Endodermal cell (in vitro differentiated cells): ENCODE measurements at places on chromosomes 12 and 14.

GRCh38 chr12:92505254-92506231 is 197.2 kb upstream of the PLEKHG7 start:
- no peak overlapping the region for H3K4me3 ChIP-seq
- peak overlapping the region; percentile 76 for H3K27ac ChIP-seq
- peaks cover 6% of the 10 kb centered on the region for H3K4me1 ChIP-seq
- DNase-seq, result no peak

GRCh38 chr14:22428700-22429291 is 160.2 kb downstream of the DAD1 start:
- H3K27me3 ChIP-seq, result peaks cover 18% of the 10 kb centered on the region
- peak overlapping the region; percentile 88 for H3K27ac ChIP-seq
- H3K4me3 ChIP-seq, result no peak overlapping the region
- no peaks in the 10 kb centered on the region for H3K36me3 ChIP-seq
- no peaks in the 10 kb centered on the region for H3K4me1 ChIP-seq
- peak; percentile 14 for DNase-seq

GRCh38 chr14:24335461-24336171 is 745 bp upstream of the ADCY4 start:
- peak; percentile 60 for DNase-seq
- H3K4me1 ChIP-seq, result peaks cover 4% of the 10 kb centered on the region
- no peak overlapping the region for H3K27ac ChIP-seq
- peaks cover 100% of the 10 kb centered on the region for H3K27me3 ChIP-seq

DNA sequence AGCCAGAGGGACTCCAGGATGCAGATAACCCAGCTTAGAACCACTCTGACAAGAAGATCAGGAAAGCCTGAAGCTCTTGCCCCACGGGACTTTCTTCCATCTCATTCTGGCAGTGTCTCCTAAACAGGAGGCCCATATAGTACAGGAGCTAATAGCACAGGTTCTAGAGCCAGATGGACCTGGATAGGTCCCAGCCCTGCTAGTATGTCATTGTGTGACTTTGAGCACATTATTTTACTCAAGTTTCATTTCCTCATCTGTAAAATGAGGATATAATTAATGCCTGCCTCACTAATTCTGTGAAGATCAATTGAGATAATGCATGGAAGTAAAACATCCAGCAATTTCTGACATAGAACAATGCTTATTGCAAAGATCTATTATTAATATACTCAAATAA is 66.5 kb upstream of the GZMB start:
- no peak overlapping the region for H3K27ac ChIP-seq
- H3K4me1 ChIP-seq, result no peaks in the 10 kb centered on the region
- no peaks in the 10 kb centered on the region for H3K27me3 ChIP-seq
- H3K36me3 ChIP-seq, result no peaks in the 10 kb centered on the region
- H3K4me3 ChIP-seq, result no peak overlapping the region
- no peak for DNase-seq

DNA sequence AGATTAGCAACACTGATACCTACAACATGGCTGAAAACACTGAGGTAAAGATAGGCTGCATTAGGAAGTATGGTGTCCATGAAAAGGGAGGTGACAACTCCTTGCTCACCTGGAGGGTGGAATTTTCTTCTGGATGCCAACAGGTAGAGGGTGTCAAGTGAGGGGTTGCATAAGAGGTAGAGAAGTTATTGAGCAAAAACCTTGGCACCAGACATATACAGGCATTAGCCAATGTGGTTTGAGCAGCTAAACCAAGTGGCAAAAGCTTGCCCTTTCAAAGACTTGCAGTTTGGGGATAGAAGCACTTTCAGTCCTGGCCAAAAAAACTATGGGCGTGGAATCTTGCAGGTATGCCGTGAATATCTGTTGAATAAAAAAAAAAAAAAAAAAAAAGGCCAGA is 3.8 kb downstream of the RITA1 start:
- H3K4me1 ChIP-seq, result peaks cover 4% of the 10 kb centered on the region
- no peak overlapping the region for H3K27ac ChIP-seq
- no peaks in the 10 kb centered on the region for H3K27me3 ChIP-seq
- H3K36me3 ChIP-seq, result peaks cover 30% of the 10 kb centered on the region

DNA sequence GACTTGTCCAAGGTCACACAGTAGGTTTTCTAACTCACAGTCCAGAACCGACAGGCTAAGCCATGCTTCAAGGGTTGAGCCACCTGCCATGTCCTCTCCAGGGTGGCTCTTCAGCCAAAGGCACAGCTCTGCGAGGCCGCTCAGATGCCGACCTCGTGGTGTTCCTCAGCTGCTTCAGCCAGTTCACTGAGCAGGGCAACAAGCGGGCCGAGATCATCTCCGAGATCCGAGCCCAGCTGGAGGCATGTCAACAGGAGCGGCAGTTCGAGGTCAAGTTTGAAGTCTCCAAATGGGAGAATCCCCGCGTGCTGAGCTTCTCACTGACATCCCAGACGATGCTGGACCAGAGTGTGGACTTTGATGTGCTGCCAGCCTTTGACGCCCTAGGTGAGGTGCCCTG is 12.7 kb upstream of the OAS2 start:
- no peak overlapping the region for H3K27ac ChIP-seq
- DNase-seq, result peak; percentile 31
- H3K4me3 ChIP-seq, result no peak overlapping the region
- H3K4me1 ChIP-seq, result no peaks in the 10 kb centered on the region

DNA sequence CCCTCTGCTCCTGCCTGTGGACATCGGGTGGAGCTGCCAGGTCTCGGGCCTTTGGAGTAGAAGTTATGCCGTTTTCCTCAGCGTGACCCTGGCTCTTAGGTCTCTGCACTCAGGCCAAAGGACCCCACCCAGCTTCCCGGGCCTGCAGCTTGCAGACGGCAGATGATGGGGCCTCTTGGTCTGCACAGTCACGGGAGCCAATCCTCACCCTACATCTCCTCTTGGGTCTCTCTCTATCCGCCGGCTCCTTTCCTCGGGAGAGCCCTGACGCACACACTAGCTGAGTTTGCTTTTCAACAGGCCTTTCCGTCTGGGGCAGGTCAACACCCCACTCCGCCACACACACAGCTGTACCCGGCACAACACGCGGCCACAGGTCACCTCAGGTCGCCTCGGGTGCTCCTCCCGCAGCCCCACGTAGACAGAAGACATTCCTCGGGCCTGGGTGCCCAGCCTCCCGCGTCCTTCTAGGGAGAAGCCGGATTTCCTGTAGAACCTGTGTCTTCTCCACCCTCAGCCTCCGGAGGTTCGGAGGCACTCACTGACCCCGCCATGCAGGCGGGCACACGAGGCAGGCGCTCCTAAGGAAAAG is 9.9 kb downstream of the GALNT9 start:
- DNase-seq, result no peak
- H3K36me3 ChIP-seq, result no peaks in the 10 kb centered on the region
- no peaks in the 10 kb centered on the region for H3K27me3 ChIP-seq
- no peak overlapping the region for H3K27ac ChIP-seq

- no peaks in the 10 kb centered on the region for H3K27me3 ChIP-seq
- H3K4me1 ChIP-seq, result peaks cover 10% of the 10 kb centered on the region
- no peaks in the 10 kb centered on the region for H3K36me3 ChIP-seq
- no peak overlapping the region for H3K4me3 ChIP-seq
Measured at GRCh38 chr12:102478405-102479098, 1.8 kb downstream of the IGF1 start.

GRCh38 chr12:45615268-45615667 is 114.2 kb upstream of the ARID2 start:
- no peak for DNase-seq
- H3K4me1 ChIP-seq, result no peaks in the 10 kb centered on the region
- no peaks in the 10 kb centered on the region for H3K27me3 ChIP-seq
- H3K27ac ChIP-seq, result no peak overlapping the region
- H3K4me3 ChIP-seq, result no peak overlapping the region
- H3K36me3 ChIP-seq, result no peaks in the 10 kb centered on the region

DNA sequence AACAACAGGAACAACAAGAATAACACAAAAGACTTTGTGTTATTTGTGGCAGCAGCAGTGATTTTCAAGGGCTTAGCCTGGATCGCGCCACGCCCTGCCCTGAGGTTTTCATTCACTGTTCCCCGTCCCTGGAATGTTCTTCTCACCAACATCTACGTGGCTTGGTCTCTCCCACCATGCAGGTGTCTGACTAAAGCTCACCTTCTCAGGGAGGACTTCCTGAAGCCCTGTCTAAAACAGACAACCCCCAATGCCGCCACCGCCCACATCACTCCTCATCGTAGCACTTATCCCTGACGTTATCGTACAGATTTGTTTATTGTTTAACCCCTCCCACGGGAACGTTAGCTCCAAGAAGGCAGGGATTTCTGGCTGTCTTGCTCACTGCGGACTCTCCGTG is 40.4 kb downstream of the P2RX4 start:
- peaks cover 69% of the 10 kb centered on the region for H3K36me3 ChIP-seq
- no peaks in the 10 kb centered on the region for H3K4me1 ChIP-seq
- no peak overlapping the region for H3K27ac ChIP-seq
- H3K27me3 ChIP-seq, result no peaks in the 10 kb centered on the region
